ENCODE measurements at places on chromosomes 5 and 9.

DNA sequence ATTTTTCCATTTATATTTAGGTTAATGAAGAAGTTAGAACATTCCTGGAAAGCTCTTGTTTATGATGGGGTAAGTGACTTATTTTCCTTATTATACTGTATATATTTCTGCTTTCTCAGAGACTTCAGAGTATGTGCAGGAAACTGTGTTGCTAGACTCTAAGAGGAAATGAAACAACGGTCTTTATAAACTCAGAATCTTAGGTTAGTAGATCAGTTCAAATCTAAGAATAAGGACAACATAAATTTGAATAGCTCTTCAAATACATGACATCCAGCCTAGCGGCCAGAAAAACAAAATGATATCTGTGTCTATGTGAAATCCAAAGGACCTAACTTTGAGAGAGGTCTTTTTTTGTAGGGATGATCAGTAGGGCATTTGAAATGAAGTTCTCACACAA is 94.3 kb downstream of the PRKACG start:
- DNase-seq: no peak

DNA sequence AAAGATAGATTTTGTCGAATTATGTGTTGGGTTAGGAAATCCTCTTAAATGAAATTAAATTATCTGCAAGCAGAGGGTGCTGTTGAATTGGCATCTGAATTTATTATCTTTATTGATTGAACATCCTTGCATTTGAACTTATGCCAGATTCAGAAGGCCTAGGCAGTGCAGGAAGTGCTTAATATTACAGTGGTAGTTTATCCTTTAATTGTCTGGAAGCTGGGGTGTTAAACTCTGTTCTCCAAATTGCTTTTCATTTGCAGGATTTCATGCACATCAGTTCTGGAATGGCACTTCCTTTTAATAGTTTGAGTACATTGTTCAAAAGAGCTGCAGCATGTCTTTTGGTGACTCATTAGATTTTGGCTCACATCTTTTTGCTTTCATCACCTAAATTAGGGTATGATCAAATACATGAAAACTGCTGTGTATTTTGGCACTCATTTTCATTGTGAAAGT is 186.3 kb downstream of the KDM4C start:
- peak; percentile 59 for DNase-seq

GRCh38 chr5:14449052-14449661 is 132.4 kb upstream of the OTULINL start:
- DNase-seq: peak; percentile 97

DNA sequence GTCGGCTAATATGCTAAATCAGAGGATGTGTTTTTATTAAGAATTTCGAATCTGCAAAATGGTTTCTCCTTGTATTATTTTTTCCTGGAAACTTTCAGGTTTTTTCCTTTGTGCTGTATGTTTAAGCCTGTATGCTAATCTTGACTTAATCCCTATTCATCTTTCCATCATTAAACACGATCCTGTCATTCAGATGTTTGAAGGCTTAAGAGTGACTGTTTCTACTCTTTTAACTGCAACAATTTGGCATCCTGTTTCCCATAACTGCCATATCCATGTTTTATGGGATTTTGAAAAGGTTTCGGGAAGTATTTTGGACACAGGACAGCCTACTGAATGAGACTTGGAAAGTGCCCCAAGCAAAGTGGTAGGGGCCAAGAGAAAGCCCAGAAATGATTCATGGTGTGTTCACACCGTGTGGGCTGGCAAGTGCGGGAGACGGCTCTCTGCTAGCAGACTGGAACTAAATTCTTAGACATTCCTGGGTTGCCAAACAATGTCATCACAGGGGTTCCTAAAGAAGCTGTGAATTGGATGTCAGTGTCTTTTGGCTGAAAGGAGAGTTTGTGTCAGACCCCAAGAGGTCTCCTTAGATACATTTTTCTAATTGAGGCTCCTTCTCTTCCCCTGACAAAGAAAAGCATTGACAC is 125.4 kb upstream of the ADAMTS16 start:
- peak; percentile 90 for DNase-seq

DNA sequence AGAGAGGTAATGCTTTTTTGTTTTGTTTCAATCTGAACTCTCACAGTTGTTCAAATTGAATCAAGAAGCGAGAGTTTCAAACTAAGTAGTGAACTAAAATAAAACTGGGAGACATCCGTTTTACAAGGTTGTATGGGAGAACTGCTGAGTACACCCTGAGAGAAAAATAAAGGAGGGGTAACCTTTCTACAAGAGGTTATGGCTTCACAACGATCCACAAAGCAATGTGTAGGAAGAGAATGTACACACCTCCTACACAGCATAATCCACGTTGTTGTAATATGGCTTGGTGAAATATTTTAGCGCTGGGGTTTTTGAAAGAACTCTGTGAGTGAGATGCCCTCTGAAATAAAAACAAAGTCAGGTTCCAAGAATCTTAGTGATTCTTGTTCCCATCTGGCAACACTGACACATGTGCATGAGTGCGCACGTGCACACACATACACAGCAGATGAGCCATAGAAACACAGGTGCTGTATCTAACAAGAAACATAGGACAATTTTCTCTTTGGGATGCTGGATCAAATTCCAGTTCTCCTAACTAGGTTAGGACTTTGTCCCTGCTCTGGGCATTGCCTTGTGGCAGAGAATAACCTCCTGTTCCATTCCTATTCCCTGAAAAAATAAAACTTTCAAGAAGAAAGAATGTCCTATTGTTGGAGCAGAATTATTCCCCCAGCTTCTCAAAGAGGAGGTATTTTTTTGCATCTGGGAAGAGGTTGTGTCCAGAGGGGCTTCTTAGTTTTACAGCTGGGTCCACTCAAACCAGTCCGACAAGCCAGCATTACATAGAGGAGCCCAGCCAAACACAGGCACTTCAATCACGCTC is 94.5 kb upstream of the EFNA5 start:
- no peak for DNase-seq

- DNase-seq: peak; percentile 96
Measured at GRCh38 chr5:10513501-10514442, 50.1 kb upstream of the ANKRD33B start.

DNA sequence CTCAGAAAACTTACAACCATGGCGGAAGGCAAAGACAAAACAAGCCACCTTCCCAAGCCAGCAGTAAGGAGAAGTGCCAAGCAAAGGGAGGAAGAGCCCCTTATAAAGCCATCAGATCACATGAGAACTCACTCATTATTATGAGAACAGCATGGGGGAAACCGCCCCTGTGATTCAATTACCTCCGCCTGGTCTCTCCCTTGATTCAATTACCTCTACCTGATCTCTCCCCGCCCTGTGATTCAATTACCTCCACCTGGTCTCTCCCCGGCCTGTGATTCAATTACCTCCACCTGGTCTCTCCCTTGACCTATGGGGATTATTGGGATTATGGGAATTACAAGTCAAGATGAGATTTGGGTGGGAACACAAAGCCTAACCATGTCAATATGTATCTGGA is 467.3 kb upstream of the FTMT start:
- DNase-seq: no peak

DNA sequence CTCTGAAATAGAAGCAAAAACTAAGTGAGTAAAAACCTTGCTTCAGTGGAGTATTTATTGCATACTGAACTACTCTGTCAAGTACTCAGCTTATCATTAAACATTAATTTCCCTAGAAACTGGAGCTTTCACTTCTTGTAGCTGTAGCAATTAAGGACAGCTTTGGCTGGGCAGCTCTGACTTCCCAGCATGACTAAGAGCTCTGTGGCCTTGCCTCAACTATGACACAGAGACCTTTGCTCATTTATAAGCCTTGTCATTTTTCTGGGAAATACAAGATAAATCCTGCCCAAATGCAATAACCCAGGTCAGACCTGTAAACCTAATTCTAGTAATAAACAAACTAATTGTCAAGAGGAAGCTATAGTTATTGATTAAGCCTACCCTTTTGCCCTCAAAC is 65.4 kb upstream of the STK32A start:
- DNase-seq: peak; percentile 58

- DNase-seq: no peak
Measured at GRCh38 chr9:117809751-117810150, 105.5 kb downstream of the TLR4 start.

- DNase-seq: no peak
Measured at GRCh38 chr5:155136216-155136850, 122.8 kb downstream of the KIF4B start.

DNA sequence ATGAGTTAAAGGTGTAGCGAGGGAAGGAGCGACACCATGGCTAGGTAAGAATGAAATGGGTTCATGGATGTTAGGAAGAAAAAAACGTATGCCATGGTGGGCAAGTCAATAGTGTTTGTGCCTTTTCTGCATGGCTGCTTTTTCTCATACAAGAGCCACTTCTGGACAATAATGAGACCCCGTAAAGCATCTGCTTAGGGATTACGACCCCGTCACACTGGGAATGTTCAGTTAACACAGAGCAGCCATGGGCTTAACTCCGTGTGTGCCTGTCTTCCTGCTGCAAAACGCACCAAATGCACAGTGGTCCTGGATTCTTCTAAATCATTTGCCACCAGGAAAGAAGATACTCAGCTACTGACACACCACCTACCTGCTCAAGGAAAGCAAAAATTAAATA is 81.8 kb downstream of the NFIB start:
- DNase-seq: no peak

- DNase-seq: no peak
Measured at GRCh38 chr5:160805376-160805775, 46.6 kb downstream of the ATP10B start.

- DNase-seq: peak; percentile 50
Measured at GRCh38 chr5:65102976-65103711, 334.4 kb downstream of the CWC27 start.

GRCh38 chr5:149210968-149211490 is 60.6 kb upstream of the AFAP1L1 start:
- no peak for DNase-seq

DNA sequence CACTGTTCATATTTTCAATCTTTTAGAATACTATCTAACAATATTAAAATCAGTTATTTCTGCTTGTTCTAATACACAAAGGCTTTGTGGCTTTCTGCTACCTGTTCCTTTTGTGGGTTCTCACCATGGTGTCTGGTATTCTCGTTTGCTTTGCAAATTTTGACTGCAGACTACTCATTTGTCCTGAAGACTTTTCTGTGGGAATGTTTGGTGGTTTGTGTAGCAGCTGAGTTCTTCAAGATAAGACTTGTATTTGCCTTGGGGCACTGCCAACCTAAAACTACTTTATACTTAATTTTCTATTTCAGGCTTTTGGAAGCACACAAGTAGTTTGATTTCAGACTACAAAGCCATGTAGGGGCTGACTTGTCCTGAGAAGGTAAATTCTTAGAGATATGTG is 11.1 kb downstream of the IL33 start:
- DNase-seq: no peak

- no peak for DNase-seq
Measured at GRCh38 chr9:135888766-135889394, 18.5 kb downstream of the CAMSAP1 start.

DNA sequence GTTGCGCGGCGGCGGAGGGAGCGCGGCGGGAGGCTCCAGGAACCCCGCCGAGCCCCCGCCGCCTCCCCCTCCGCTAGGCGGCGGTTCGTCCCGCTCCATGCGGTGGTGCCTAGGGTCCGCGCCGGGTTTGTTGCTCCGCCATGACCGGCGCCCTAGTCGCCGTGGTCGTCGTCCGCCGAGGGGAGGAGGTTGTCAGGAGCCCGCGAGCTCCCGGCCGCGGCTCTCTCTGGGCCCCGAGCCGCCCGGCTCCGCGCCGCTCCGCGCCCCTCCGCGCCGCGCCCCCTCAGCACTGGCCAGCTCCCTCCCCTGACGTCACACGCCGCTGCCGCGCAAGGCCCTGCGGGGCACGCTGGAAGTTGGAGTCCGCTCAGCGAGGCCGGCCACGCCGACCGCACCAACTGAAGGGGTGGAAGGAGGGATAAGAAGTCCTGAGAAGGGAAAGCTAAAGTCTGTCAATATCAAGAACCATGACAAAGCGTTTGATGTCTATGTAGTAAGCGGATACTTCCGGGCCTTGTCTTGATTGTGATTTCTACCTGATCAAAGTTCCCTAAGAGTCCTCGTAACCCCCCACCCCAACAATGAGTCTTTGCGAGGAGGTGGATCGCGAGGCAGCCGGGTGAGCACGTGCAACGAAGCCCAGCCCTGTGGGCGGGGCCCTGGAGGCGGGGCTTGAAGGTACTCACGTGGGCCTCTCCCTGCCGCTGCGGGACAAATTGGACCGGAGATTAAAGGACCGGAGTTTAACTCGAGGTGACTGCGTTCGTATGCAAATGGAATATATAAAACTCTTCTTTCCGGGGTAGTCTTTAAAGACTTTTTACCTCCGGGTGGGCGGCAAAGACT is at the start of gene NR6A1:
Gene NR6A1, minus strand, starts transcription at position 291 of the 846 bp plus-strand sequence.
- DNase-seq: peak; percentile 93

GRCh38 chr5:148569948-148570347 is 84.4 kb downstream of the HTR4 start:
- no peak for DNase-seq

DNA sequence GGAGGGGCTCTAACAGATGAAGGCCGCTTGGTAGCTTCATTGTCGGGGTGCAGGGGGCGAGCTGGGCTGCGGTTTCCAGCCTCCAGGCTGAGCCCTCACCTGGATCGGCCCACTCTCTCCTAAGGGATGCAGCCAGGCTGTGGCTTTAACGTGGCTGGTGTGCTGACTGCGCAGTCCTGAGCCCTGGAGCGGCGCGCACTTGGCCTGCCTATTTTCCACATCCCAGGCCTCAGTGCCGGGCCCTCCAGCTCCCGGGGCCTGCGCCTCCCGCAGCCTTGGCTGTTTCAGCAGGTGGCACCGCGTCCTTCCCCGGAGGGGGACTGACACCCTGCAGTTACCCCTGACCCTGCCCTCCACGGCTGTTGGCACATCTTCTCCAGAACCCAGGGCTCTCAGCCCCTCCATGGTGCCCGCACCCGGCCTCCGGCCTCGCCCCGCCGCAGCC is 1.4 kb downstream of the RNU6ATAC start:
- DNase-seq: no peak

GRCh38 chr5:58887721-58888409 is 305.0 kb downstream of the RAB3C start:
- no peak for DNase-seq

GRCh38 chr9:25353783-25354182 is 324.5 kb downstream of the TUSC1 start:
- no peak for DNase-seq

DNA sequence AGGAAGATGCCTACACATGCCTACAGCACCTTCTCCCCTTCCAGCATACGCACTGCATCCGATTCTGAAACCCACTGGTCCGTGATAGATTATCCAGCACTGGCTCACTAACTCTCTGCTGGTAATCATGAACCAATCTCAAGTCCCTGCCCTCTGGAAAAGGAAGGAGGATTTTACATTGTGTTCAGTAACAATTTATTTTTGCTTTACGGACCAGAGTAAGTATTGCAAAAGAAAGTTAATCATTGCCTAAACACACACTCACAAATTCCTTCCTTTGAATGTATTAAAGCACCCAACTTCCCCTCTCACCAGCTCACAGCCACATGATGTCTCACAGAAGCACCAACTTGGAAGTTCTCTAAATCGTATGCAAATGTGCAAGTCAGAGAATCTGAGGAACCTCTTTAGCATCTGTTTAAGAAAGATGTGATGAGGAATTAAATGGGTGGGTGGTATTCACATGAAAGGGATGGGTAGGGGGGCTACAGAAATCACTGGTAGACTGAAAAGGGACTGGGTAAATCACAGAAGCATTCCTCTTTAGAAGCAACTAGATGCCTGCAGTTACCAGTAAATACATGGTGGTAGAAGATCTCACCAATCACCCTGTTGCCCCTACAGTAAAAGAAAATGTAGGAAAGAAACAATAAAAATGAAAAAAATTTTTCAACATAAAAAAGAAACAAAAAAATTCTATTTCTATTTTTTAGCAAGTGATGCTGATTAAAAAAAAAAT is 8.4 kb downstream of the GNAQ start:
- peak; percentile 83 for DNase-seq
